ENCODE measurements at places on chromosomes 1 and 21.

- DNase-seq = no peak
Measured at GRCh38 chr1:18104546-18105100, 3.0 kb upstream of the IGSF21 start.

GRCh38 chr1:33455539-33456501, 16.6 kb upstream of the ZSCAN20 start:
- no peak for DNase-seq

DNA sequence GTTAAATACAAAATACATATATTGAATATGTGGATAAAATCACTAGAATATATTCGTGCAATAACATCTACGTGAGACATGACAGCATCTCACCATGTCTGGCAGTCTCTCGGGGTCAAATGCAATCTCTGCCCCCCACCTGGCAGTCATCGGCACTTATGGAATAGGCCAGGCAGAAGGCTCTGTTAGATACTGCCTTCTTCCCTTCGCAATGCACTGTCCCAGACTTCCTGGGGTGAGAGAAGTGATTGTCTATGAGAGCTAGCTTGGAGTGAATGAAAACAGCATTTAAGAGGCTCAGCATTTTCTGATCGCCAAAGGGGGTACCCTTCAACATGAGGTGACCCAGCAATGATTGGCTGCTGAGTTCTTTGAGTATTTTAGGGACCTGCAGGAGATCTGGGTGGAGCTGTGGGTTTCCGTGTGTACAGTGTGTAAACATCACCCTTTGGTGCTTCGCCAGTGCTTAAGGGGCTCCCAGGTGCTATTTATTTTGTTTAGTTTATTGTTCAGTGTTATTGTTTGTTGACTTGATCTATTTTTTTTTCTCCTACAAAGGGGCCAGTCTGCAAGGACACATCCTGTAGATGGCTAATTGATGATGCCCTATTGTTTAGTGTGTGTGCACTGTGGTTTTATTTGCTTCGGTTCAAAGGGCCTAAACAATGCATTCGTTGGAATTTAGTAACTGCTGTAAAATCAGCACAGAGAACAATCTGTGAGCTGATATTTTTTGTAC, 10.2 kb downstream of the ERG start:
- DNase-seq = no peak

- no peak for DNase-seq
Measured at GRCh38 chr1:47629201-47629600, 191.4 kb downstream of the FOXD2 start.

DNA sequence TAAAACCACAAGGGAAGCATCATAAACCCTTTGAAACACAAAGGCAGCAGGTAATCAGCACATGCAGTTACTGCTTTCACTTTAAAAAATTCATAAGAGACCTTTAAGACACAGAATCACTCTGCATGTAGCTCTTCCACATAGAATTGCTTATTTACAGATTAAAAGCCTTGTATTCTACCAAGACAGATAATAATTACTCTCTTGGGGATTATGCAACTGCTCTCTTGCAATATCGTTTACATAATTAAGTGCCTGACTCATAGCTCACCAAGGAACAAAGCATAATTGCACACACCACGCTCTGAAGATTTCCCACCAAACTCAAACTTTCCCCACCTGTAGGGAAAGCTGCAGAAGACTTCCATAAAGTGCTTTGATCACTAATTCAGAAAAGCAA, 87.9 kb downstream of the VAV3 start:
- no peak for DNase-seq

DNA sequence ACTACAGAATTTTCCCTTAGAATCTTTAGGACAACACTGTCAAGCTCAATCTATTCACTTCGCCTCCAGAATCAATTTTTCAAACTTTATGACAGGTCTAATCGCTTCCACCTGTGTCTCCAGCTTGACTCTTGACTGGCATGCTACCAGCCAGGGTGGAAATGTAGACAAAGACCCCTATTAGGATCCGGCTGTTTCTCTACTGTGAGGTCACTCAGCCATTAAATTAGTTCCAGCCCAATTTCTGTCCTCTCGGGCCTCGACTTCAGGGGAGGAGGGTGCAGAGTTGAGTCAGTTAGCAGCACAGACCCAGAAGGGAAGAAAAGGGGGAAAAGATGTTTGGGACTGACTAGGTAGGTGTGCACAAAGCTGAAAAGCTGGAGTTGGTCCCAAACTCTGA, 78.5 kb downstream of the HLCS start:
- DNase-seq = no peak

DNA sequence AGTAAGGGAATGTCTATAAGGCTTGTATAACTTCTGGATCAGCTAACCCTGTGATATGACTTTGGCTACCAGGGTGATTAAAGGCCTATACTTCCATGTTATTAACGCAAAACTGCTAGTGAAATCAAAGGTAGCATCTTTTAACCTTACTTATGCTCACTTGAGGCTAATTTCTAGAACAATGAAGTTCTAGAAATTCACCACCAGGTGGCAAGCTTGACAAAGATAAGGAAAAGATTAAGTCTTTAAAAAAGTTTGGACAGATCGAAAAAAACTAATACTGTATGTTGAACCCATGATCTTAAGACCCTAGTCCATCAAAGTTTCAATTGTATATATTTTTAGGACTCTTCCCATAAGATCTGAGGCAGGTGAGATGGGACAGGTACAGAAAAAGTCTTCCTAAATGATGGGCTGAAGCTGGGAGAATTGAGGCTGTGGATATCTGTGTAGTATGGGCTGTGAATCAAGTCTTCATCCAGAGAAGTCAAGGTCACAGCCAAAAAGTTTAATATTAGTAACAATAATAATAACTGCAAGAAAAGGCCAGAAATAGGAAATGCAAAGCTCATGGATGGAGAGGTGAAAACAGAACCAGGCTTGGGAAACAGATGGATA, 18.8 kb downstream of the KYAT3 start:
- no peak for DNase-seq

DNA sequence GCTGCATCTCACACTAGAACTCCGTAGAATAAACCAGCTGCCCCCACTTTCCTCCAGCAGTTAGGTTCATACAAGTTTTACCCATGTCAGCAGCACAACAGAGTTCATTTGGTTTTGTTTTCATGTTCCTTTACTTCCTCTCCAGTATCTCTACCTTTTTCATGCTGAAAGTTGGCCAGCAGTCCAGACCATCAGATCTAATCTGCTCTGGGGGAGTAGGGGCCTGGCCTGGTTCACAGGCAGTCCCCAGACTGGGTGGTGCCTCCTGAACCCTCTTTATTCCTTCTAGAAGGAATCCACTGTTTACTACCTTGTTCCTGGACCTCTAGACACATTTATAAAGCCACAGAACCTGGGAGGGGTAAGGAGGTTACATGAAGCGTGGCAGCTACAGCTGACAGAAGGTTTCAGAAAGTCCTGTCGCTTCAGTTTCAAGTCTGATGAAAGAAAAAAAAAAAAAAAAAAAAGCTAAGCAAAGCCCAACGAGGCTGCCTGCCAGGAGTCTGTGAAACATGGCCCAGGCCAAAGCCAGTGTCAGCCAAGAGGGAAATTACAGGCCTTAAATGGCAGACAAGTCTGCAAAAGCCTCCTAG, 184.6 kb upstream of the JUN start:
- DNase-seq = no peak

DNA sequence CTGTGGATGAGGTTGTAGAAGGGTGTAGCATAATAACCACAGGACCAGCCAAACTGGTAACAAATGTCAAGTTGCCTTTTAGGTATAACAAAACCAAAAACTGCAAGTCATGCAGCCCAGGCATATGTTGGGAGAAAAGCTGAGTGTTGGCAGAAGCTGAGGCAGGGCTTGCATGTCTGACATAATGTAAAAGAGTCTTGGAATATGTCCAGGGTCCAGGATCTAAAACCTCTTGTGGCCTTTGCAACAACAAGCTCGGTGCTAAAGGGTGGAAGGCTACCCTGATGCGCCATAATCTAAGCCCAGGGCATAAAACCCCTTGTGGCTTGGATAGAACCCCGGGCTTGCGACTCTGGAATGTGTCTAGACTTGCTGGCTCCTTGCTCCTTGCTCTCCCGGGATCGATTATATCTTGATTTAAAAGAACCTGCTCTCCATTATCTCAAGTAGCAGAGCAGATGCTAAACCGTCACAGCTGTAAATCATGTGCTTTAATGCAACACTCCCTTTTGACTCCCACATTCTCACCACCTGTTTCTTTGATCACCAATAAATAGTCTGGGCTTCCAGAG, 26.5 kb upstream of the SLC35A3 start:
- DNase-seq = no peak

DNA sequence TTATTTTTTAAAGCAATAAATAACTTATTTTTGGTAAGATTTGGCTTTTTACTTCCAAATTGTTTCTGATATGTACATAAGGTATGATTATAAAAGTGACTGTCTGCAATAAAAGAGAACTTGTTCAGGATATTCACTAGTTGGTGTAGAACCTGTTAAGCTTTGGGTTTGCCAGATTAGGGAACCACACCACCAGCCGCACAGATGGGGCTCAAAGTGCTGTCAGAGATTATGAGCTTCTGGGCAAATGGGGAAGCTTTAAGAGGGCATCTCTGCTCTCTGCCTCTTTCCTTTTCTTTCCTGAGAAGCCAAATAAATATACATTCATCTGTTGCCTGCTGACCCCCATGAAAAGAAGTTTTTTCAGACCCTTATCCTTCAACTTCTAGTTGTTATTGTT, 25.4 kb downstream of the IVNS1ABP start:
- DNase-seq = no peak

- DNase-seq = no peak
Measured at GRCh38 chr1:14681182-14681581, 82.7 kb downstream of the KAZN start.

- DNase-seq = no peak
Measured at GRCh38 chr1:205989786-205990185, 13.4 kb downstream of the RAB7B start.

- DNase-seq = no peak
Measured at GRCh38 chr1:210236840-210237409, 4.3 kb downstream of the SERTAD4 start.

DNA sequence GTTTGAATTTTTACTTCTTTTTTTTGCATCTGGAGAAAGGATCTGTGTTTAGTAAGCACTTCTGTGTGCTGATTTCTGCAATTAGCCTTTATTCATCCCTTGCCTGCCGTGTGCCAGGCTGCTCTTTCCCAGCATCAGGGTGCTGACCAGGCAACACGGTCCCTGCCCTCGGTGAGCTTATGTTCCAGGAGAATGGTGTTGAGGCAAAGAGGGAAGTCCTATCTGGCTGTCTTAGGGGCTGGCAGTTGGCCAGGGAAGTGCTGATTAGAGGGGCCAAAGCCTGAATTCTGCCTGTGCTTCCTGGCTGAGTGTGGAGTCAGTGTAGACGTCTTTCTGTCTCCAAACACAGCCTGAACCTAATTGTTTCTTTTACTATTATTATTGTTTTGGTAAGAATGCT, 187.1 kb downstream of the CAMTA1 start:
- DNase-seq = no peak

Data from activated CD8-positive, alpha-beta memory T cell treated with anti-CD3 and anti-CD28 coated beads for 1 hour (primary cell).